Effector CD4-positive, alpha-beta T cell (primary cell): ENCODE measurements at places on chromosomes 7 and 10.

- no peak for DNase-seq
Observed at GRCh38 chr7:121449735-121450240, 53.7 kb upstream of the FAM3C start.

- no peak for DNase-seq
Observed at GRCh38 chr10:129892548-129893052, 71.5 kb downstream of the EBF3 start.

- DNase-seq: no peak
Observed at GRCh38 chr7:81150951-81151361, 232.1 kb upstream of the SEMA3C start.

GRCh38 chr7:42183547-42183946 lies 53.5 kb downstream of the GLI3 start:
- DNase-seq: no peak

DNA sequence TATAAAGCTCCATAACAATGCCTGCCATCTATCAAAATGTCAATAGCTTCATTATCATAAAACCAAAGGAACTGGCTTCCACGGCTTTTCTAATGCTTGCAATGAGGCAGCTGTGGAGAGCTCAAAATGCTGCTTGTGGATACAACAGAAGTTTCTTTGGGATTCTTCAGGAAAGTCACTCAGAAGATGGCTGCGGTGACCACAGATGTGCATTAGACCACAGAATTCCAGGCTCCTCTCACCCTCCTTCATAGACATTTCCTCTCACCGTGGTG lies 77.2 kb downstream of the CDCA7L start:
- no peak for DNase-seq

- DNase-seq: no peak
Observed at GRCh38 chr7:155756322-155756721, 55.9 kb downstream of the SHH start.

DNA sequence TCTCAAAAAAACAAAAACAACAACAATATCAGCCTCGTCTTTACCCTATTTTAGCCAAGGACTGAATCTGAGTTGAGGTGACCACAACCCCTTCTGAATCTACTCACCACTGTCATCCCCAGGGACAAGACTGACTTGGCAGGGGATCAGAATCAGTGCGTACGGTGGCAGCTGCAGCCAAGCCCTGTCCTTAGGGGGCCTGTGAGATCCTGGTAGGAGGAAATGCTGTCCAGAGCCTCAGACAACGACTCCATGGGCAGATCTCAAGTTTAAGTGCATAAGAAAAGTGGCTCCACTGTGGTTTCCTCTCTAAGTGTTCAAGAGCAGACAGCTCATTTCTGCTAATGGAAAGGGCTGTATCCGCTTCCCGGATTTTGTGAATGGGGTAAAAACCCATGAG lies 22.4 kb upstream of the CYTH3 start:
- DNase-seq: no peak

GRCh38 chr7:11699666-11700065 lies 132.3 kb downstream of the THSD7A start:
- no peak for DNase-seq

- no peak for DNase-seq
Observed at GRCh38 chr10:128908499-128908898, 558.5 kb upstream of the MGMT start.

- DNase-seq: no peak
Observed at GRCh38 chr10:94224656-94225055, 138.1 kb downstream of the NOC3L start.

DNA sequence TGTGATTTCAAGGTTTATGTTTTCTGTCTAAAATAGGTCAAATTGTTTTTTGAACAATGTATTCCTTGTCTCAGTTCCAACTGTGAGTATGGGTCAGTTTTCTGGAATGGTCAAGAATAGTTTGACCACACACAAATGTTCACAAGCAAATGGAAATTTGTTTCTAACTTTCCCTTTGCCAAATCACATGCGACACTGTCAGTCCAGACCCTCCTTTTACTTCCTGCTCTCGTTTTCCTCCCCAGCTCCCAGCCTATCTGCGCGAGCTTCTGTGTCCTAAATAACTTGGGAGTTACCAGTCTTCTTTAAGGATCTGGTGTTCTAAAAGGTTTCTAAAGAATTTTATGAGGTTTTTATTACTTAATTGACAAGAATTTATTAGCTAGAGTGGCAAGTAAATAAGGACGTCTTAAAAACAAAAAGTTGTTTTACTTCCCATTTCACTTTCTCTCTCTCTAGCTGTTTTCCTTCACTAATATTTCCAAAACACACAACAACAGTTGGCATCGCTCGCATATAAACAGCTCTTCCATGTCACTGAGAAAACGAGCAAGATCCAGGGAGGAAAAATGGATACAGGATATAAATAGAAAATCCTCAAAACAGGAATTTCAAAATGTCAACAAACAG lies 266.1 kb upstream of the KLF6 start:
- DNase-seq: no peak

DNA sequence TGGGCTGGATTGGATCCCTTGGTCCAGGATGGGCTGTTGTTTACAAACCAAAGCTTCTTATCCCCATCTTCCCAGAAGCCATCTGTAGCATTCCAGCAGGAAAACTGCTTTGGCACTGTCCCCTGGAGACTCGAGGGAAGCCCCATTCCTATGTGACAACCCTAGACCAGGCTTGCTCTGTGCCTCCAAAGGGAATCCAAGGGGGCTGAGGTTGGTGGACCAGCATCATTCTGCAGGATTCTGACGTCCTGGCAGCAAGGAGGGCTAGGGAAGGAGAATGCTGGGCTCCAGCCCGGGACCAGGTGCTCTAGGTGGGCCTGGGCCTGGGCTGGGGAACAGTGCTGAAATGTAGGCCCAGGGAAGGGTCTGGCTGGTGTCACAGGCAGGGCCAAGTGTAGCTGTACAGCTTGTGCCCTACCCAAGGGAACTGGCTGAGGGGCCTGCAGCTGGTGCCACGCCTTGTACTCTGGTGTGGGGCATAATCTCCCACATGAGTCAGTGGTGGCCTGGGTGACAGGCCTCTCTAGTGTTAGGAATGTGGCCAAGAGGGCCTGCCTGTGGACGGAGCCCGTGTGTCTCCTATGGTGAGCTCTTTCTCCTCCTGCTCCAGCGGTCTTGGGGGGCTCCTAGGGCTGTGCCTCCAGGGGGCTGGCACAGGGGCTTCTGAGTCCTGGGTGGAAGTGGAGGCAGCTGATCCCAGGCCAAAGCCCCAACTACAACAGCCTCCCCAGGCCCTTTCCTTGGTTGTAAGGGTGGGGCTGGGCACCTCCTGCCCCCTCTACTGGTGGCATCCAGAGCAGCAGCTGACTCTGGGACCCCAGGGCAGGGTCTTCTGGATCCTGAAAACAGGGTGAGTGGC lies 25.2 kb downstream of the TRIM8 start:
- no peak for DNase-seq

- DNase-seq: no peak
Observed at GRCh38 chr7:157022681-157023588, 12.5 kb upstream of the MNX1 start.

GRCh38 chr7:29075606-29076005 lies 70.7 kb downstream of the CPVL start:
- no peak for DNase-seq

- DNase-seq: no peak
Observed at GRCh38 chr10:102962267-102962666, 44.2 kb downstream of the CNNM2 start.

DNA sequence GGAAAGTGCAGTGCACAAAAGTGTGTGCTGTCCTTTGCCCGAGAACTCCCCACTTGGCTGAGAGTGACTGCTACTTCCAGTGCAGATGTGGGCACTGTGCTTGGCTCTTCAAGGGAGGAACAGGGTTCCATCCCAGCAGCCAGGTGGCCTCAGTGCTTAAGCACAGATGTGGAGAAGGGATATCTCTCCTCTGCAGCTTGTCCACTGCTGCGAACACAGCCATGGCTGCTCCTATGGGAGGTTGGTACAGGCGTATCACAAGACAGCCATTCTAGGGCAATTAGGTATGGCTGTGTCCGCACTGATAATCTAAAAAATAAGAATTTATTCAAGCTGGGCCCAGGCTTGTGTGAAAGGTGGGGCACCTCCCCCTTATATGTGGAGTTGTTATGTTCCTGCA lies 66.6 kb downstream of the GLCCI1 start:
- DNase-seq: no peak

- DNase-seq: peak; percentile 16
Observed at GRCh38 chr10:100872034-100872791, 40.5 kb upstream of the SLF2 start.

DNA sequence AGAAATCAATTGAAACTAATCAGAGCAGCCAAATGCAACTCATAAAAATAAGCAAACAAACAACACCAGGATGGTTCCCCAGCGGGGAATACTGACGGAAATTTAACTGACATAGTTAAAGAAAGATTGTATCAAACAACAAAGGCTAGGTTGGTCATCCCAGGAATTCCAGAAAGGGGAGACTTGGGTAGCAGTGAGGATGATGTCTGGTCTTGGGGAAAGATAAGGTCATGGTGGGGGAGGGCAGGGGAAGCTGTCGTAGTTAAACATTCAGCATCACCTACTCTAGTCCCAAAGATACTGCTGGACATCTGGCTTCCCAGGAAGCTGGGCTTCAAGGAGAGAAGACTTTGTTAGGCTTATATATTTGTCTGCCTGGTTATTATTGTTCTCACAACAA lies 50.4 kb downstream of the DYNC1I1 start:
- no peak for DNase-seq

DNA sequence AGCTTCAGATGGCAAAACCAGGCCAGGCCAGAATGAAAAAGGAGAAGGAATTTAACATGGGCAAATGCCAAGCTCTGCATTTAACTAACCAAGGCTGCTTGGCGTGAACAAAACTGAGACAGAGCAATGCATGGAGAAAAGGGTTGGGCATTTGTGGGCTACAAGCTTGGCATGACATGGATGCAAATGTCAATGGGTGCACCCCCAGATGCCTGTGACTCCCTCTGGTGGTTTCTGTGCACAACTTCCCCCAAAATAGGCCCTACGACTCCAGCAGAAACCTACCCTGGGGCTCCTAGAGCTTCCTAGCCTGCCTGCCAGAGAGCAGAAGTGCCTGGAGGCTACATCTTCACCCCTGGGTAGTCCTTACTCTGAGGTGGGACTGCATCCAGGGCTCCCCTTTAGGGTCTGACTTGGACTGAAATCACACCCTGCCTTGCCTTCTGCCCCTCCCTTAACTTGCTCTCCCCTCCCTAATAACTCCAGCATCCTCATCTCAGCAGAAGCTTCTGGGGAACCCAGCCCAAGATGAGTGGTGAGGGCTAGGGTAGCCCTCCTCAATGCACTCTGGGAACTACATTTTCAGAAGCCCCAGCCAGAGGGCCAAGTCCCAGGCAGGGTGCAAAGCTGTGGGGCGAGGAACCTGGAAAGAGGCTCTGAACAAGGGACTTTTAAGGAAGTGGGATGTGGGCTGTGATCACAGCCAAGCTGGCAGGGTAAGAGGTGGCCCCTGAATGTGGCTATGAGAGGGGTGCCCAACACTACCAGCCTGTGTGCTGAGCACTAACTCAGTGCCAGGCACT lies 11.3 kb downstream of the GPRIN2 start:
- DNase-seq: no peak

GRCh38 chr7:137618748-137619147 lies 228.0 kb downstream of the DGKI start:
- DNase-seq: no peak

DNA sequence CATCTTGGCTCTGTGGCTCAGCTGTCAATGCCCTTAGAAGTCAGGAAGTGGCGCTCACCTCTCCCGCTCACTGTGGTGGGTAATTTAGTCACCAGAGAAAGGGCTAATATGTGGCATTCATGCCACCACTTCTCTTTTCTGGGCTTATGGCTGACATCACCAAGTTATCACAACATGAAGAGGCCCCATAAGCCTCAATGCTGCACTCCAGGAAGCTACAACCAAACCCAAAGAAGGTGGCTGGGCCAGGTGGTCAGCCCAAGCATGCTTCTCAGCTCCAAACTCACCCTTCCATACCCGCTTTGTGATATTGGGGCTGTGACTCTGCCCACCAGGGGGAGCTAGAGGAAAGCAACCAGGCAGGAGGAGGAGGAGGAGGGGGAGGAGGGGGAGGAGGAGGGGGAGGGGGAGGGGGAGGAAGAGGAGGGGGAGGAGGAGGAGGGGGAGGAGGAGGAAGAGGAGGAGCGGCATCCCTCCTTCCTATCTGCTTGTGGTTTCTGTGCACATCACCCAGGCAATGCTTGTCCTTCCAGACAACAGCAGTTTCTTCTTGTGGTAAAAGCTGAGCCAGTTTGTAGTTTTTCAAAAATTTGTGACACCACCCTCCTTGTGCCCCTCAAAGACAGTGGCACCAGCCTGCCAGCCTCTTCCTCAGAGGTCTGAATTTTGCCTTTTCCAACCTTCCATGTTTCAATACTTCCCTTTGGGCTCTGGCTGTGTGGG lies 42.1 kb downstream of the CYP26A1 start:
- peak; percentile 48 for DNase-seq

GRCh38 chr7:34143402-34143801 lies 238.1 kb downstream of the BMPER start:
- no peak for DNase-seq

- no peak for DNase-seq
Observed at GRCh38 chr7:13017333-13017857, 330.0 kb downstream of the ARL4A start.

DNA sequence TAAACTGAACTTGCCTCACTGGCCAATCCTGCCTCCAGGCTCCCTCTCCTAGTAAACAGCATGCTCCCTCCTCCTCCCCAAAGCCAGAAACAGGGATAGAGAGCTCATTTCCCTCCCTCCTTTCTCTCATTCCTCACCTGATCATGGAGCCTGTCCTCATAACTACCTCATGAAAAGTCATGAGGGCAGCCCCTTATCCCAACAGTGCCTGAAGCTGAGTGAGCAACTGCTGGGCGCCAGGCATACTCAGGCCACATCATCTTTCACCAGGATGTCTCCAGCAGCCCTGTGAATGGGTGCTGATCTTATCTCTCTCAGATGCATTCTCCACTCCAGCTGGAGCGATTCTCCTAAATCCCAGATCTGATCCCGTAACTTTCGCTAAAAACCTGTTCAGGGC lies 307.2 kb downstream of the PRPF18 start:
- no peak for DNase-seq

- peak; percentile 31 for DNase-seq
Observed at GRCh38 chr7:149714910-149715471, 58.4 kb downstream of the ZNF467 start.

- DNase-seq: no peak
Observed at GRCh38 chr7:112283382-112283910, 77.0 kb downstream of the ZNF277 start.

GRCh38 chr10:13803566-13804554 lies 217.1 kb downstream of the PRPF18 start:
- DNase-seq: no peak

GRCh38 chr7:92639966-92640365 lies 49.8 kb upstream of the FAM133B start:
- DNase-seq: no peak

- no peak for DNase-seq
Observed at GRCh38 chr10:76403912-76404311, 972.5 kb downstream of the LRMDA start.

GRCh38 chr10:76398043-76398710 lies 966.8 kb downstream of the LRMDA start:
- DNase-seq: no peak

- DNase-seq: no peak
Observed at GRCh38 chr10:14468023-14468441, 137.3 kb upstream of the FRMD4A start.
